ENCODE measurements at places on chromosomes 7 and 10. TPM values are rescaled to one million over a fixed set of nuclear protein-coding genes. Genes with fewer than 3 reads are reported as not detected.

SNCG gene
- 8.7 TPM for total RNA-seq

GHRHR gene
- total RNA-seq, result not detected

SORCS1 gene
- under 0.01 TPM for total RNA-seq

PAX2 gene
- not detected for total RNA-seq

CAMK1D gene
- total RNA-seq, result 1.5 TPM

HTR7 gene
- 0.77 TPM for total RNA-seq

STN1 gene
- 27.0 TPM for total RNA-seq
